A673 (cell line): ENCODE measurements at places on chromosomes 1 and 21.
A peak's percentile ranks its signal among the peaks of the same experiment; 100 is the strongest.

DNA sequence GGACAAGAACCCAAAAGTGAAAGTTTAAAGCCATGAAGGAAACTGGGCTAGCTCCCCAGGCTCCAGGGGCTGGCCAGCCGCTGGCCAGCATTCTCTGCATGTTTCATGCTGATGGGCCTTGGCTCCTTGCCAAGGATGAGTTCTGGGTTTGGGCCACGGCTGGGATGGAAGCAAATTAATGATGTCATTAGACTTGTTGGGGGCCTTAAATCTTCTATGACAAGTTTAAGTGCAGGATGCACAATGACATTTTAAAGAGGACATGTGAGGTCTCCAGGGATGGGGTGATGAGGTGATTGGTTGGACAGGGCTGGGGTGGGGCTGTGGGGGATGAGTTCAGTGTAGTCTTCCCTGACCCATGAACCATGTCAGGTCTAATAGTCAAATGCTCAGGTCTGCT, 199.6 kb downstream of the TRABD2B start:
- no peak for DNase-seq

- no peak for DNase-seq
Measured at GRCh38 chr1:183259924-183260323, 73.9 kb downstream of the LAMC2 start.

DNA sequence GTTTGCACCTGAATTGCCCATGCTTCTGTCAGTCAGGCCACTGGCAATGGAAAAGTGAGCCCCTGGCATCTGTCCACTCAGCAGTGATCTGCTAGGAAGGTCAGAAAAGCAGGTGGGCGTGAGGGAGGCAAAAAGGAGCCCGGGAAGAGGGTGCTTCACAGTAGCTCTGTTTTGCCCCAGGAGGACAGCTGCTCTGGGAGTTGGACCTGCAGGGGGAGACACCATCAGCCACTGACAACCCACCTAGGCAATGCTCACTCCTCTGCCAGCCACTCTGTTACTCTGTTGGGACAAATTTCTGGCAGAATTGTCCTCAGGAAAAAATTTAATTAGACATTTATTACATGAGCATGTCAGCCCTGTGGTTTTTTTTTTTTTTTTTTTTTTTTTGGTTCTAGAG, 146.4 kb downstream of the LRIG2 start:
- peak; percentile 21 for DNase-seq

DNA sequence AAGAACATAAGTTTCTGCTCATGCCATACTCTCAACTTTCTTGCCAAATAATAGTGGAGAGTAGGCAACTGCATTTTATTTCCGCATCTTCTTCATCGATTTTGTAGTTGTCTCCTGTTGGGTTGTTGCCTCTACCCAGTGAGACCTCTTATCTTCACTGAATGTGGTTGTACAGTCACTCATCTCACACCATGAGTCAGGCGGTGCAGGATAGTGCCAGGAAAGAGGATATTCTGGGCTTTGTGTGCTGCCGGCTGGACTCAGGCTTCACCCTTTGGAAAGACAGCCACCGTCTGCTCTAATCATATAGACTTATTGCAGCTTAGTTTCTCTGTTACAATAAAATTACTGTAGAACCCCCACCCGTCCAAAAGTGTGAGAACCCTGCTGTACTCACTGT, 154.3 kb upstream of the USP24 start:
- no peak for DNase-seq

GRCh38 chr1:160451119-160451858, 50.9 kb downstream of the VANGL2 start:
- no peak for DNase-seq

GRCh38 chr21:19433623-19434022, 1030.0 kb upstream of the TMPRSS15 start:
- no peak for DNase-seq

DNA sequence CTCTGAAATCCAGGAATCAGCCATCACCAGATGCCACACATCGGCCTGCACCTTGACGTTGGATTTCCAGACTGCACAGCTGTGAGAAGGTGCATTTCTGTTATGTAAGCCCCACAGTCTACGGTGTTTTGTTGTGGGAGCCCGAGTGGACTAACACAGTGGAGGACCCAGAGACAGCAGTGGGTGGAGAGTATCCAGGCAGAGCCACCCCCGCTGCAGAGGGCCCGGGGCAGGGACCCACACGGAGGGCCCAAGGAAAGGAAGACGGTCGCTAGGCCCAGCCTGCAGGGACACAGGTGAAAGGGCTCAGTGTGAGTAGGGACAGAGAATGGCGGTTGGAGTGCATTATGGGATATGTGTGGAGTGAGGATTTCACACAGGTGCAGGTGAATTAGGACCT, 288.3 kb upstream of the AJAP1 start:
- DNase-seq, result no peak

DNA sequence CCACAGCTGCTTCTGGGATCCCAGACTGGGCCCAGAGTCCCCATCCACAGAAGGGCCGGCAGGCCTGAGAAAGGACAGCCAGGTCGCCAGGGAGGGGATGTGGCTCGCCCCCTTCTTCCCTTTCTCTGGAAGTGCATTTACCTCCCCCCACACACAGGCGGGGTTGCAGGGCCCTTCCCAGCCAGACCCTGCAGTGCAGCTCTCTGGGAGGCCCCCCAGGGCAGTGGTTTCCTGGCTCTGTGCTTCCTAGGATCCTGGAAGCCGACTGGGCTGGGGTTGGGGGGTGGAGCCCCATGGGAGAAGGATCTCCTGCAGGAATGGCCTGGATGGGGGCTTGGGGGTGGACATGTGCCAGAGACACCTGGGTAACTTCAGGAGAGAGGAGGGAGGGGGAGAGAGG, 4.2 kb upstream of the COL6A1 start:
- no peak for DNase-seq

GRCh38 chr1:190168893-190169280, 308.8 kb downstream of the BRINP3 start:
- no peak for DNase-seq

DNA sequence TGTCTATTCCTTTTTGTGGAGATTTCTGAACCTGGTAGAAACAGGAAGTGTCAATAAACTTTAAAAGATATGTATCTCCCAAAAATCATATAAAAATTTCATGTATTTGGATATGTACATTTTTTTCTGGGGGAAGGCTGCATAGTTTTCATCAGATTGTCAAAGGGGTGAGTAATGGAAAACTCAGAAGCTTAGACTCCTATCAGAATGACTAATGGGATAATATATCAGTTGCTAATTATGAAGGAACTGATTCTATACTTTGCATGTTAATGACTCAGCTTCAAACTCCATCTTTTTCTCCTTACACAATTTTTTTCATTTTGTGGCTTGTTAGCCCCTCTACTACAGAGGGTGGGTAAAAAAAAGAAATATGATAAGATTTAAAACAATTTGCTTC, 55.9 kb downstream of the GON4L start:
- peak; percentile 14 for DNase-seq

GRCh38 chr1:204684571-204685235, 835 bp downstream of the LRRN2 start:
- DNase-seq, result no peak

- DNase-seq, result no peak
Measured at GRCh38 chr1:22792396-22793160, 81.9 kb downstream of the EPHB2 start.

GRCh38 chr1:183051546-183051945, 28.3 kb downstream of the LAMC1 start:
- no peak for DNase-seq

DNA sequence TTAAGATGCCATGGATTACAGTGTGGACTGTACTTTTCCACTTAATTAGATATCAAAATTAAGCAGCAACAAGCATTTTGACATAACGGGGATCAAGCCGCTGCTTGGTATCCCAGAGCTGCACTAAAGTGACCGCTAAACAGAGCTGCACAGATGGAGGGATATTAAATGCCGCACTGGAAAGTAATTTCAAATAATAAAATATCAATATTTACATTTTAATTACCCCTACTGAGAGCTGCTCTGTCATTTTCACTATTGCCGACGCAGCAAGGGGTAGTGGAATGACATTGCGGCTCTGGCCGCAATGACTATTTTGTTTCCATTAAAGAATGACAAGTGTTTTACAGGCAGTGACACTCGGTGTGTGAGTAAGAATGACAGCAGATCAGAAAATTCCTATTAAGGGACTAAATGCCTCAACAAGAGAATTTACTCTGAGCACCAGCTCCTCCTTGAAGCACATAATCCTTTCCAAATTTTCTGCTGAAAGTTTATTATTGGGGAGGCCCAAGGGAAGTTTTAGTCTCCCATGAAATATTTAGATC, 109.1 kb upstream of the USH2A start:
- no peak for DNase-seq

DNA sequence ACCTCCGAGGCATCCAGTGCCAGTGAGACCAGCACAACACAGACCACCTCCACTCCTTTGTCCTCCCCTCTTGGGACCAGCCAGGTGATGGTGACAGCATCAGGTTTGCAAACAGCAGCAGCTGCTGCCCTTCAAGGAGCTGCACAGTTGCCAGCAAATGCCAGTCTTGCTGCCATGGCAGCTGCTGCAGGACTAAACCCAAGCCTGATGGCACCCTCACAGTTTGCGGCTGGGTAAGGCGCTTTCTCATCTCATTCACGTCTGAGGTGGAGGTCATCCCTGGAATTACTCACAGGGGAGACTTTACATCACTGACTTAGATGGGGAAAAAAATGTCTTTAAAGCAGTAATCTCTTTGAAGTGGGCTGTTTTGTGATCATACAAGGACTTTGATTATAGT, 106.3 kb downstream of the CD247 start:
- no peak for DNase-seq

DNA sequence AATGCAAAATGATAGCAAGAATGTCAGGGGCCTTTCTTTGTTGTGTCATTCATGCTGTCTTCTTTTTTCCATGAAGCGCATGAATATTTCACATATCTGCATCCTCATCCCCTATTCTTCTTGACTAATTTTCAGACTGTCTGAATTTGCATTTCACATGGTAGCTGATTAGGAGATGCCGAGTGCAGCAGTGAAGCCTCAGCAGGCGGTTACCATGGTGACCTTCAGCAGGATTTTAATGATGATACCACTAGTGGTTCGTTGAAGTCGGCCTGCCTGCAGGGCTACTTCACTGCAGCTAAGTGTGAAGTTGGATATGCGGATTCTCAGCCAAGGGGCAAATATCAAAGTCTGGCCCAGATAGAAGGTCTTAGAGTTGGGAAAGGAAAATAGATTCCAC, 141.8 kb downstream of the NEK7 start:
- no peak for DNase-seq

GRCh38 chr1:193418745-193419058, 232.3 kb upstream of the B3GALT2 start:
- DNase-seq, result no peak

DNA sequence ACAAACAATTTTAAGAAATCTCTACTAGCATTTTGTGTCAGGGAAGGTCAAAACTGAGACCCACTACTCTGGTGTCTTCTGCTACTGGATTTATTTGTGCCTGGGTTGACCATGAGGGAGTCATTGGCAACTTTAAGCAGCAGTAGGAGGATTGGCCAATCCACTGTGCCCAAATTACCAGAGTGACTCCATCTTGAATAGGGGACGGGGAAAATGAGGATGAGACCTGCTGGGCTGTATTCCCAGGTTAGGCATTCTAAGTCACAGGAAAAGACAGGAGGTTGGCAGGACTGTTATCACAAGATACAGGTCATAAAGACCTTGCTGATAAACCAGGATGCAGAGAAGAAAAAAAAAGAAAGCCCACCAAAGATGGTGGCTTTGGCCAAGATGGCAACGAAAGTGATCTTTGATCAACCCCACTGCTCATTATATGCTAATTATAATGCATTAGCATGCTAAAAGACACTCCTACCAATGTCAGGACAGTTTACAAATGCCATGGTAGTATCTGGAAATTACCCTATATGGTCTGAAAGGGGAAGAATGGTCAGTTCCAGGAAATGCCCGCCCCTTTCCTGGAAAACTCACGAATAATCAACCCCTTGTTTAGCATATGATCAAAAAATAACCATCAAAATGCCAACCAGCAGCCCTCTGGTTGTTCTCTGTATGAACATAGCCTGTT, 200.9 kb downstream of the LTN1 start:
- no peak for DNase-seq

- DNase-seq, result no peak
Measured at GRCh38 chr1:248894837-248895236, 11.2 kb upstream of the PGBD2 start.

DNA sequence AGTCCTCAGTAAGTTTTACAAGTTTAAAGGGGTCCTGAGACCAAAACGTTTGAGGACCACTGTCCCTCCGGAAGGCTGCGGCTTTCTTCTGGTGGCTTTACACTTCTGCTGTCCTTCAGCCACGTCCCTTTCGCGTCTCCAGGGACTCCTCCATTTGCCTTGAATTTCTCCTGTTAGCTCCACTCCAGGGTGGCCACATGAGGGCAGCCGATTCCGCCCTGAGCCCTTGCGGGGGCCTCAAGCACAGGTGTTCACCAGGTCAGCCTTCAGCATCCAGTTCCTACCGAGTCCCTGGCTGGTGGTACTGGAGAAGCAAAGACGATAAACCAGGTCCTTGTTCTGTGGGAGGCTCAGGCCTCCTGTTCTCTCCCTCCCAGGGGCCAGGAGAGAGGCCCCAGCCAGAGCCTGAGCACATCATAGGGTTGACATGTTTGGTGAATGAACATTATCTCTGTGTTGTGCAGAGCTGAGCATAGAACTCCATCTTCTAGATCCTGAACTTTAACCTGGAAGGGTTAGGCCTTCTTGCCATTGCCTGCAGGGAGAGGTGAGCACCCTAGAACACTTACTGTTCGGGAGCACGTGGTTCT, 27.4 kb upstream of the COQ8A start:
- peak; percentile 25 for DNase-seq

GRCh38 chr1:161736335-161736969, 13.1 kb upstream of the DUSP12 start:
- no peak for DNase-seq

- DNase-seq, result no peak
Measured at GRCh38 chr1:3018051-3018471, 3.2 kb upstream of the ACTRT2 start.

DNA sequence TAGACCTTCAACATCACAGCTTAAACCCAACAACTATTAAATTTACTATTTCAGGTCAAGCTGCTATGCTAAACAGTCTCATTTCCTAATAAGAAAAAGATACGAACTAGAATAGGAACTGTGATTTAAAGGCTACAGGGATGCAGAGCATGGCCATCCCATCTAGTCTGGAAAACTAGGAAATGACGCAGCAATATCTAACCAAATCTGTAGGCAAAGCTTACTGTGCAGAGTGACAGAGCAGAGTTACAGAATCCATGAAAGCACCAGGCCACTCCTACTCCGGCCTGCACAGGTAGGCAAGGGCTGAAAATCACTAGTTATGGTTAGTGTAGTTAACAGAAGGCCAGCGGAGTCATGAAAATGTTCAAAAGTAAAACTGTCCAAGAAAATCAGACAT, 2.1 kb downstream of the HLCS start:
- no peak for DNase-seq

- peak; percentile 40 for DNase-seq
Measured at GRCh38 chr1:41340655-41341364, 20.4 kb upstream of the FOXO6 start.

DNA sequence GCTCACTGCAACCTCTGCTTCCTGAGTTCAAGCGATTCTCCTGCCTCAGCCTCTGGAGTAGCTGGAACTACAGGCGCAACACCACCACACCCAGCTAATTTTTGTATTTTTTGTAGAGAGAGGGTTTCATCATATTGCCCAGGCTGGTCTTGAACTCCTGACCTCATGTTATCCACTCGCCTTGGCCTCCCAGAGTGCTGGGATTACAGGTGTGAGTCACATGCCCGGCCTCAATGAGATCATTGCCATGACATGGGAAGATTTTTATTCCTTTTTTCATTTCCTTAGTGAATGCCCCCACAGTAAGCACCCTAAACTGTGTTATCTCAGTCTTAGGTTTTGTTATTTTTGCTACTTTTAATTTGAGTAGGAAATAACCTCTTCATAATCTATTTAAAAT, 977.9 kb downstream of the BRINP3 start:
- DNase-seq, result no peak

GRCh38 chr1:57353654-57354053, 70.2 kb downstream of the DAB1 start:
- no peak for DNase-seq
